CMK (cell line): ENCODE measurements at places on chromosomes 7 and 10.

DNA sequence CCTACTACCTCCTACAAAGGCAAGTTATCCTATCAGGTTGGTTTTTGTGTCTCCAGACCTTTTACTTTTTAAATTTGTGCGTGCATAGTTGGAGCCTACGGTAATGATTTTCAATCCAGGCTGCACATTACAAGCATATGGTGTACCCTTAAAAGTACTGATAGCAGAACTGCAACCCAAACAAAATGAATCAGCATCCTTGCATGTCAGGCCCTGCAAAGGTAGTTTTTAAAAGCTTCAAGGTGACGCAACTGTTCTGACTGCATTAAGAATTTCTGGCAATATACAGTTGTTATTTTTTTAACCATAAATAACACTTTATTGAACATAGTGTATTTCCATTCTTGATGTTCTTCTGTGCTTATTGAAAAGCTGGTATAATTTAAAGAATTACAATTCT lies 28.9 kb downstream of the GNAT3 start:
- no peak for DNase-seq

GRCh38 chr10:23081221-23081750 lies 14.1 kb upstream of the MSRB2 start:
- DNase-seq: no peak

DNA sequence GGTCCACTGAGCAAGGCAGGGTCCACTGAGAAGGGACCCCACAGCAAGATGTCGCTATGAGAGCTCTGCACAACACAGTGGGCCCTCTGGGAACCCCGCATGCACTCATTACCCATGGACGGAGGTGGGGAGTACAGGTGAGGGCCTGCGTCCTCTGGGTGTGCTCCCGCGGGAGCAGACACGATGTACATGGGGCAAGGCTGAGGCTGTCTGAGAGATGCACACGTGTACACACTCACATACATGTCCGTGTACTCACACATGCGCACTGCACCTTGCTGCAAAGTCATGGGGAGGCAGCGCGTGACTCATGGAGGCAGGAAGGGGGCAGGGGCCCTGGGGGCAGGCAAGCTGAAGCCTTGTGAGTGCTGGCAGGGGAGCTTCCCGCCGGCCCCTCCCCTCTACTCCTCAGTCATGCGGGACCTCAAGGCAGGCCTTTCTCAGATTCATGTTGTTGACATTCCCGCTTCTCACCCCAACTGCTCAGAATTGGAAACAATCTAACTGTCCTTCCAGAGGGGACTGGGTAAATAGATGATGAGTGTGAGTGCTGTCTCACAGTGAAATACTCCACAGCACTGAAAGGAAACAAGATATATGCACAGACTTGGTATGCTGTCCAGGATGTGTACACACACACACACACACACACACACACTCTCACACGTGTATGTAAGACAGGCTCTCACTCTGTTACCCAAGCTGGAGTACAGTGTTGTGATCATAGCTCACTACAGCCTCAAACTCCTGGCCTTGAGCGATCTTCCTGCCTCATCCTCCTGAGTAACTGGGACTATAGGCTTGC lies 40.0 kb downstream of the GOLGA7B start:
- DNase-seq: no peak

DNA sequence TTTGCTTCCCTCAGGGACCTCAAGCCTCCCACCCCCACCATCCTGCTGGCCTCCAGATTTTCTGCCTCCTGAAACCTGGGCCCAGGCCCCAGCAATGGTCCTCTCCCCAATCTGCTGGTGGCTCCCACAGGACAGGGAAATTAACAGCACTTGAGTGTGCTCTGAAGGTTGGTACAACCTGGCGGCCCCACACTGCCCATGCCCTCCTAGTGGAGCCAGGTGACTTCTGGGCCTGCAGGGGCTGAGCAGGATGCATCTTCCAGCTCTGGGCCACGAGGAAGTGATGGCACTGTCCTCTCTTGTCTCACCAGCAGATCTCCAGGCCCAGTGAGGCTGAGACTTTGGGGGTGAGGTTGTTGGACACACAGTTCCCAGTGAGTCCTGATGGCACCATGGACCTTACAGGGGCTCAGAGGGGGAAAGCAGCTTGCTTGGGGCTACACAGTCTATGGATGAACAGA lies 3.6 kb upstream of the ZMIZ1 start:
- no peak for DNase-seq

- no peak for DNase-seq
These were observed 285.4 kb downstream of the SNX13 start for GRCh38 chr7:17654940-17655339.

DNA sequence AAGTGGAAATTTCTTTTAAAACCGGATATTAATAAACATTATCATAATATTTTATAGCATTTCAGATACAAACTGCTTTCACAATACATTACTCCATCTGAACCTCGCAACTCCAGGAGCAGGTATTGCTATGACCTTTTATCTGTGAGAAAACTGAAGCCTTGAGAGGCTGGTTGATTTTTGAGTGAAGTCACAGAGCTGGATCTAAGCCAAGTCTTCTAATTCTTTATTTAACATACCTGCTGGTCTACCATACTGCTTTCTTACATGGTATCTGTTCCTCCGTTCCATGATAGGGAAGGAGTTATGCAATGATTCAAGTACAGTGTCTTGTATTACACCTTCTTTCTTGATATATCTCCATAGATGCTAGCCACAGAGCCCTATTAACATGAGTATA lies 37.4 kb upstream of the ITGB8 start:
- DNase-seq: no peak

DNA sequence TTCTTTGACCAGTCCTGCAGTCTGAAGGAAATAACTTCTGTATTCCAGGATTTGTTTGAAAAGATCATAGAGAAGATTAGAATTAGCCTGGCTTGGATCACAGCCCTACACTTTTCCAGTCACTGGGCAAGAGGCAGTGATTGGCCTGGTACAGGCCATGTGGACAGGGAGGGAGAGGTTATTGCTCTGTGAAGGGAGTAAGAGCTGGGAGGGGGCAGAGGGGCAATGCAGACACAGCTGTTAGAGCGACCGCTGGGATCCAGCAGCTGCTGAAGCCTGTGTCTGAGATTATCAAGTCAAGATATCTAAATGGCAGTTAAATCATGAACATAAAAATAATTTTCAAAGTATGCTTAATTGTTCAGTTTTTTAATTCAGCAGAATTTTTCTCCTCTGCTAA lies 257.3 kb downstream of the SDK1 start:
- no peak for DNase-seq

DNA sequence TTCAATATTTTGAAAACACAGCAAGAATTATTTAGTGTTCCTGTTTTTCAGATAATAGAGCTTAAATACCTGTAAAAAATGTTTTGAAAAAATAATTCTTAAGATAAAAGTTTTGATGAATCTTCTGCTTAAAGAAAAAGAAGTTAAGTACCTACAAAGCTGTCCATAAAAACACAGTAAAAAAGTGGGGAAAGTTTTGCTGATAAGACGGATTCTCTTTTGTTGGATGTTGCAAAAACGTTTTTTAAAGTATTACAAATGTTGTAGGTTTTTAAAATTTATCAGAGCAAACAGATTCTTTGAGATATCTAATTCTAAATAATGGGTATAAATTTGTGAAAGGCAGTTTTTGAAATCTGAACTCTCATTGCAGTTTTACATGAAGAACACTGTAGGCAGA lies 12.2 kb downstream of the DMTF1 start:
- DNase-seq: no peak

DNA sequence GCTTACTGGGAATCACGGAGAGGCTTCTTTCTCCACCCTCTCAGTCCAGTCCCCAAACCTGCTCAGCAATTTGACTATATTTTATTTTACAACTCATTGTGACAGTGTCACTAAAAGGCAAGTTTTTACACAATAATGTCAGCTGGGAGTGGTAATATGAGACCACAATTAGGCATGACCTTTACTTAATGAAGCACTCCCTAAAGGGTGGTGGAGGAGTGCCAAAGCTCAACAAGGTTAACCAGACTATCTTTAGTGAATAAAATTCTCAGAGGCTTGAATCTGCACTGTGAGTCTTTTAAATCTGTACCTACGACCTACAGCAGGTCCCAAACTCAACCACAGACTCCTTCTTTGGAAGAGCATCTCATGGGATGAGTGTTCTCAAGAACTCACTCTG lies 215.6 kb downstream of the TAX1BP1 start:
- DNase-seq: no peak

DNA sequence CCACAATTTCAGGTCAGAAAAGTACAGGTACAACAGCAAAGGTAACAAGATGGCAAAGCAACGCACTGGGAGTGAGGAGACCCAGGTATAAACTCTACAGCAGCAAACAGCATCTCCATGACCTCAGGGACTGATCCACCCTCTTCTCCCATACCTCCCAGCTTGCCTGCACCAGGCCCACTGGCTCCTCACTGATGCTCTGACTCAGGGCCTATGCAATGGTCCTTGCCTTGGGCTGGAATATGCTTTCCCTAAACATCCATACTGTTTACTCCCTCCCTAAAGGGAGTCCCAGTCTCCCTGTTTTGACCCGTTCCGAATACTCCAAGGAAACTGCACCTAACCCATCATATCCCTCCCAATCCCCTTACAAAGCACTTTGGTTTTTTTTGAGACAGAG lies 60.4 kb downstream of the UPF2 start:
- DNase-seq: no peak

GRCh38 chr10:115503546-115503945 lies 410.4 kb downstream of the ATRNL1 start:
- no peak for DNase-seq

- no peak for DNase-seq
These were observed 2.0 kb downstream of the VOPP1 start for GRCh38 chr7:55570218-55570873.

- DNase-seq: no peak
These were observed 143.2 kb downstream of the SH3PXD2A start for GRCh38 chr10:103712146-103712545.

DNA sequence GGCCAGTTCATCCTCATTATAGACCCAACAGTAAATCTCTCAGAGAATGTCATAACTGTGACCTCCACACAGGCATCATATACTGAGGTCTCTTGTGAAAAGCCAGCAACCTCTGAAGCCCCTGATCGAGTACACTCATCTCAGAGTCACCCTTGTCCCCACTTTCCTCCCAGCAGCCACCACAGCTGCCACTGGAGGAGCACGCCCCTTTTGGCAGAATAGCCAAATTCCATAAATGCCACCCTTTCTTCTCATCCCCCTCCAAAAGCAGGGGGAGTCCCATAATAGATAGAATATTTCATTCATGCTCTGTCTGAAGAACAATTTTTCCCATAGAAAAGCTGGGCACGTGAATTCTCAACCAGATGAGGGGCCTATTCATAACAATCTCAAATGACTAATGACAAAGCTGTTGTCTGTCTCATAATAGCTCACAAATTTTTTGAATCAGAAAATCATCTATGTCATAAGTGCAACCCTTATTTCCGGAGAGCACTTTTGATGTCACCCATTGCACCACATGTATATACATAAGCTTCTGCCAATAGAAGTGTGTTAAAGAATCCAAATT lies 47.4 kb downstream of the SGMS1 start:
- DNase-seq: no peak

GRCh38 chr10:114746531-114746930 lies 75.0 kb upstream of the FHIP2A start:
- no peak for DNase-seq

DNA sequence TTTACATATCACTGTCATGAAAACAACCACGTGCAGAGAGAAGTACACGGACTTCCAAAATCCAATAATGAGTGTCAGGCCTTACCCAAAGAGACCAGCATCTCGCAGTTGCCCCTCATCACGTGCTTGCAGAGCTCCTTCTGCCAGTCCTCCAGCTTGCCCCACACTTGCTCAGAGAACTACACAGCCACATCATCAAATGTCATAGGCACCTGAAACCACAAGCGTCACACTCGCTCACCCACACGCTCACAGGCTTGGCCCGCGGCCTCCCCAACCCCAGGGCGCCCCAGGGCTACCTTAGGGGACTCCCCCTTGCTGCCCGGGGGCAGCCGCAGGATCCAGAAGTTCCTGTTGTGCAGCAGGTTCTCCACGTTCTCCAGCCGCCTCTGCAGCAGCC lies 123.4 kb upstream of the ZNF746 start:
- DNase-seq: no peak

GRCh38 chr7:98456866-98457265 lies 56.0 kb upstream of the BAIAP2L1 start:
- no peak for DNase-seq
